ENCODE measurements at places on chromosomes 11 and 22.

GRCh38 chr11:113305440-113306336, 8.7 kb upstream of the TTC12 start:
- peak; percentile 9 for DNase-seq

DNA sequence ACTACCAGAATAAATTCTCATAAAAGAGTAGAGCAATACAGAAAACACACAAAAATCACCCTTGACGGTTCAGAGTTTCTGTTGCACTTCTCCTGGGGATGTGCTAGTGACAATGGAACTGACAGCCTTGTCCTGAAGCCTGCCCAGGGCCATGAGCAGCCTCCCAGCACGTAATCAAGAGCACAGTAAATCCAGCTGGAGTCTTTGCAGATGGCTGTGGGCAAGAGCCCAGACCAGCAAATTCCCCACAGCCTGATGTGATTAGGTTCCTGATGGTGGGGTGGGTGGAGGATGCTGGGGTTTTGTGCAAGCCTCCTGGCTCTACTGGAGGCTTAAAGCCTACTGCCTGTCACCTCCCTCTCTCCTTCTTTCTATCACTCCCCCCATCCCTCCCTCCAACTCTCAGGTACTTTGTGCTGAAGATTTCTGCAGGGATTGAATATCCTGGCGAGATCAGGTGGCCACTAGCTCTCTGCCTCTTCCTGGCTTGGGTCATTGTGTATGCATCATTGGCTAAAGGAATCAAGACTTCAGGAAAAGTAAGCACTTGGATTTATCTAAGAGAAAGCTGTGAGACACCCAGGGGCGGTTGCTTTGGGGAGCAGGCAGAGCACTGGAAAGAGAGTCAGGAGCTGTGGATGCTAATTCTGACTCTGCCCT, 18.1 kb downstream of the SLC6A5 start:
- DNase-seq: no peak

GRCh38 chr11:19187114-19187832, 14.5 kb downstream of the CSRP3 start:
- DNase-seq: no peak

DNA sequence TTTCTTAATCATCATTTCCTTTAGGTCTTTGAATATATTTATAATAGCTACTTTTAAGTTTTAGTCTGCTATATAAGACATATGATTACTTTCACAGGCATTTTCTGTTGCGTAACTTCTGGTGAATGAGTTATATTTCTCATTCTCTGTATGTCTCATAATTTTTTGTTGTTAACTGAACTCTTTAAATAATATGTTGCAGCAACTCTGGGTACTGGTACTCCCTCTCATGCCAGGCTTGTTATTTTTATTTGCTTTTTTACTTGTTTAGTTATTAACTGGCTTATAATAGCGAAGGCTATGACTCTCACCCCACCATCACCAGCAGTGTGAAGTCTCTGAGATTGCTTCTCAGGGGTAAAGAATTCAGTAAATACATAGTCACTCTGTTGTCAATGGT, 524.2 kb upstream of the CHORDC1 start:
- peak; percentile 40 for DNase-seq

DNA sequence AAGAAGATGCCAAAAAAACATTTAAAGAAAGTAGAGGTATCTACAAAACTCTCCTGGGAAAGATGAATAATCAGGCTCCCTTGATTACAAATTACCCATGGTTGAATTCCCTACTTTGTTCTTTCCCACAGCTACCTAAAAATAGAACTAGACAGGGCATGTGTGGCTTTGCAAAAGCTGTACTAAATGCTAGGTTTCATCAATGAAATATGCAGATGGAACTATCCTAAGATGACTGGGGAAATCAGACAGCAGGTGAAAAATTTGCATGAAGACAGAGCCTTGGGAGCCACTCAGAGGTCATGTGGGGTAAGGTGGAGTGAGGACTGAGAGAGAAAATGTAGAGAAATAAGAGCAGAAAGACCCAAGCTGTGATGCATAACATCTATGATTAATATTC, 14.7 kb downstream of the LAYN start:
- no peak for DNase-seq

- DNase-seq: no peak
Measured at GRCh38 chr11:29183301-29183700, 833.5 kb downstream of the KCNA4 start.

DNA sequence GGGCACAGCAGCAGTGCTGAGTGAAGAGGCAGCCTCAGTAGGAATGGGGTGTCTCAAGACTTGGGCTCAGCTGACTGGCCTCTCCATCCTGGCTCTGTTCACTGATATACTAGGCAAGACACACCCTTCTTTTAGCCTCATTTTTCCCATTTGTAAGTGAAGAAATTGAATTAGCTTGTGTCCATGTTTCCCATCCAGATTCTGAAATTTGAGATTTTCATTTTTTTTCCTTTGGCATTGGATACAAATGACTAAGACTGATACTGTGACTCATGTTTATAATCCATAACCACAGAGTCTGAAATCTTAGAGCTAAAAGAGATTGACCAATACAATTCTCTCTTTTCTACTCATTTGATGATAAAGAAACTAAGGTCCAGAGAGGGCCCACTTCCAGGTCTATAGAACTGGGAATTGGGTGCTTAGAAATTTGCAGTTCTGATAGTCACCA, 110.9 kb downstream of the KCNC1 start:
- peak; percentile 46 for DNase-seq

- DNase-seq: no peak
Measured at GRCh38 chr22:19131685-19132015, 542 bp downstream of the TSSK2 start.

DNA sequence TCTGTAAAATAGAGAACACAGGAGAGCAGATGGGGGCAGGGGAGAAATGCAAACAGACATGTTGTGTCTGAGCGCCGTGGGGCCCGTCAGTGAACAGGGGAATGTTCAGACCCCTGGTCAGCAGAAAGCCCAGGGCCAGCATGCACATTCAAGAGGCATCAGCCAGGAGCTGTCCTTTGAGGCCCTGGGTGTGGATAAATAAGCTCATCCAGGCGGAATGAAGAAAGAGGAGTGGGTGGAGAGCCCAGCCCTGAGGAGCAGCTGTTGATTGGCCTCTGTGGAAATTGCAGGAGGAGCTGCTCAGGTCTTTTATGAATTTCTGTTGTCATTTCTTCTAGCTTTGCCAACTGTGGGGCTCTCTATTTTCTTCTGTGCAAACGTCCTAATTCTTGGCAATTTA, 49.7 kb upstream of the CECR2 start:
- DNase-seq: no peak

DNA sequence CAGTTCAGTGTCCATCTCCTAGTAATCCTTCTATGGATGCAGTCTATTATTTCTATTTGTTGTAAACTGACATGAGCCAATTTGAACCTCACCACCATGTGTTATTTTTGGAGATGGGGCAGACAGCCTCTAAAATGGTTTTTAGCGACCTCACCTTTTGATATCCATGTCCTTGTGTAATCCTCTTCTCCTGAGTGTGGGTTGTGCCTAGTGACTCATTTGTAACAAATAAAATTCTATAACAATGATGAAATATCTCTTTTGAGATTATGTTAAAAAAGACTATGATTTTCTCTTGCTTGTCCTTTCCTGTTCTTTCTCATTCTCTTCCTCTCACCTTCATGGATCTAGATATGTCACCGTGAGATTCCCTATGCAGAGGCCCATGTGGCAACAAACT, 554.6 kb upstream of the ANO3 start:
- no peak for DNase-seq

DNA sequence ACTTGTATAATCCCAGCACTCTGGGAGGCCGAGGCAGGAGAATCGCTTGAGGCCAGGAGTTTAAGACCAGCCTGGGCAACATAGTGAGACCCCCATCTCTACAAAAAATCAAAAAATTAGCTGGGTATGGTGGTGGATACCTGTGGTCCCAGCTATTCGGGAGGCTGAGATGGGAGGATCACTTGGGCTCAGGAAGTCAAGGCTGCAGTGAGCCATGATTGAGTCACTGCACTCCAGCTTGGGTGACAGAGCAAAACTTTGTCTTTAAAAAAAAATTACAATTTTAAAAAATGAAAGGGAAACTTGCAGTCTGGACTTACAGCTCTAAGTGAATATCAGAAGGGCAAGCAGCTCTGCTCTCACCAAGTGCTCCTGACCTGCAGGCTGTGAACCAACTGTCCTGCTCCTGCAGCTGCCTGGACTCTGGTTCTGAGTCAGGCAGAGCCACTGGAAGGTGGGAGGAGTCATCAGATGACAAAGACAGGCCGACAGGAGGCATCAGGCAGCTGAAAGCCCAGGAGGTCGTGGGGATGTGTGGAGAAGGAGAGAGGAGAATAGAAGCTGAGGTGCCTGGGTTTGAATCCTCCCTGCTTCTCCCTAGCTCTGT, 9.6 kb downstream of the SMTNL1 start:
- no peak for DNase-seq

GRCh38 chr11:76841923-76842452, 18.7 kb upstream of the ACER3 start:
- no peak for DNase-seq

DNA sequence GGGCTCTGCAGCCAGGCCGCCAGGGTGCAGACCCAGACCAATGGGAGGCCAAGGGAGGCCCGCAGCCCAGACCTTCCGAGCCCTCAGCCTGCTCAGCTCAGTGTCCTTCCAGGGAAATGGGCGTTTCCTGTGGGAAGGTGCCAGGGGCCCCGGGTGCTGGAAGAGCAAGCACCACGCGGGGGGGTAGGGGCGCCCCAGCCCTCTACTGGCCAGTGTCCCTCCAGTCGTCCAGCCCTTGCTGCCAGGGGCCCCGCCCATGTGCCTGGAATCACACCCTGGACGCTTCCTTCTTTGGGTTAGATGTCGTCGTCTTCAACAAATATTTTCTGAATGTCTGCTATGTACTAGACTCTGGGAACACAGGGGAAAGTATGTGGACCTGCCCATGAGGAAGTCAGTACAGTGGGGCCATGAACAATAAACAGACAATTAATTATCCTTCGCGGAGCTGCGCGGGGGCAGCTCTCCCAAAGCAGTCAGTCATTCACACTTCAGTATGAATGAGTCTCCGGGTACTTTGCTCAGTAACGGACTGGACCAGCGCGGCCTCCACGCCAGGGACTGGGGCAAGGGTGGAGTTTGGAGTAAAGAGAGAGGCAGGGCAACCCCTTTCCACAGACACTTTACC, 60.2 kb downstream of the CDKN1C start:
- DNase-seq: peak; percentile 38
